Lower leg skin (tissue), 4 donors: ENCODE measurements at places on chromosomes 13 and 19.

DNA sequence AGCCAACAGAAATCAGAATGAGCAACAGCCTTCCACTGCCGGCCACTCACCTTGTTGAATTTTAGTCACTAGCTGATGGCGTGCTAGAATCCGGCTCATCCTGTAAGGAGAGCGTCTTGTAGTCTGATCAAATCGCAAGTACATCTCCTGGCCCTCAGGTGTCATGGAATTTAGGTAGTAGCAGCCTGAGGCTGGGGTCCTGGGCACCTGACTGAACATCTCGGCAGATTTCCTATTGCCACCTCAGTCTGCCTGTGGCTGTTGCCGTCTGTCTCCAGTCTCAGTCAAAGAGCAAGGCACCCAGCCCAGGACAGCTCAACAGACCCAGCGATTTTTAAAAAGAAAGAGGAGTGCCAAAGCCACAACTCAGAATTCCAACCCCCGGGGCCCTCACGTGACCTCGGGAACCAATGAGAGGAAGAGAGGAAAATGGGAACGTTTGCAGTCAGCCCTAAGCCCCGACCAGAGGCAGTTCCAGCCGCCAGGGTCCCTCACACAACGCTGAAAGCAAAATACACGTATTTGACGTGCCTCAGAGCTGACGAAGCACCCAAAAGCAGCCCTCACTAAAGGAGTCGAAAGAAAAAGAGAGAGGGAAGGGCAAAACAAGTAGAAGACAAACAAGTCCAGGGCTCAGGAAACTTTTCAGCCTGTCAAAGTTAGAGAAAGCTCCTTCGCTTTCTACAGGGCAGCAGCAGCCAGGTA is at the start of gene STARD13:
STARD13 (minus strand) TSS at position 336 of the 705 bp plus-strand sequence; CDS start at position 219, 117 bp downstream.
- peak; percentile 96 for DNase-seq

DNA sequence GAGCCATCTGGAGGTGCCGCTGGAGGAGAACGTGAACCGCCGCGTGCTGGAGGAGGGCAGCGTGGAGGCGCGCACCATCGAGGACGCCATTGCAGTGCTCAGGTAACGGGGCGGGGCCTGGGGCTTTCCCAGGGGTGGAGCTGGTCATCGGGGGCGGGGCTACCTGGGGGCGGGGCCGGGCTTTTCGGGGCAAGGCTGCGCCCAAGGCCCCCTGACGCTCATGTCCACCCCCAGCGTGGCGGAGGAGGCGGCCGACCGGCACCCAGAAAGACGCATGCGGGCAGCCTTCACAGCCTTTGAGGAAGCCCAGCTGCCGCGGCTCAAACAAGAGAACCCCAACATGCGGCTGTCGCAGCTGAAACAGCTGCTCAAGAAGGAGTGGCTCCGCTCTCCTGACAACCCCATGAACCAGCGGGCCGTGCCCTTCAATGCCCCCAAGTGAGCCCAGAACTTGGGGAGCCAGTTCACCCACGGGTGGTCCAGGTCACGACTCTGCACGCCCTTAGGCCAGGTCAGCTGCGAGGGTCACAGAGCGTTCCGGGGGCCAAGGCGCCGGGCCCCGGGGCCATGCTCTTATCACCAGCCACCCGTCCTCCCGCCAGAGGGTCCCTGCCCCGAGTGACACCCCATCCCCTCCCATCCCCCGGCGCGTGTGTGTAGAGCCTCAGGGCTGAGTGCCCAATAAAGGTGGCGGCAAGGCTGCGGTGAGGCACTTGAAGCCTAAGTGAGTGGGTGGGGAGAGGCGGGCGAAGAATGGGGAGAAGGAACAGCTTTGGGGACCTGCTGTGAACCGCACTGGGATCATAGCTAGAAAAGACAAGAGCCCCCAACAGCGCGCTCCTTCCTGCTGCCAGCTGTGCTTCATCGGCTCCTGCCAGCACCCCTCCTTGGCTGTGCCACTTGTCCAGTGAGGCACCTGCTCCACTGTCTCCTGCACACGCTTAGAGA is 10.7 kb downstream of the CCDC124 start:
- DNase-seq: no peak

DNA sequence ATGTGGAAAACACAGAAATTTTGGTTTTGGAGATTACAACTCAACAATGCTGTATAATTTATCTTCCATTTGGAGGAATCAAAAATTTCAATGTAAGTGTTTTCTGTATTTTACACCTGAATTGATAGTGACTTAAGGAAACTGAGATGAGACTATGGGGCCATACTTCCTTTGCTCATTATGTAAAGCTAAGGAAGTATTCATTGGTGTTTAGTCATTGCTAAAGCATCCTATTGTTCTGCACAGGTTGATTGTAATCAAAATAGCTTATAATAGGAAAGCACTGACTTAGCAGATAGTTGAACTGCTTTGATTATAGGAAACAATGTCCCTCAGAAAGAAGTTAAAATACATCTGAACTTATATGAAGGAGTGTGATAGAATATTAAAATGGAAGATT is 244.4 kb upstream of the SLITRK5 start:
- DNase-seq: no peak

DNA sequence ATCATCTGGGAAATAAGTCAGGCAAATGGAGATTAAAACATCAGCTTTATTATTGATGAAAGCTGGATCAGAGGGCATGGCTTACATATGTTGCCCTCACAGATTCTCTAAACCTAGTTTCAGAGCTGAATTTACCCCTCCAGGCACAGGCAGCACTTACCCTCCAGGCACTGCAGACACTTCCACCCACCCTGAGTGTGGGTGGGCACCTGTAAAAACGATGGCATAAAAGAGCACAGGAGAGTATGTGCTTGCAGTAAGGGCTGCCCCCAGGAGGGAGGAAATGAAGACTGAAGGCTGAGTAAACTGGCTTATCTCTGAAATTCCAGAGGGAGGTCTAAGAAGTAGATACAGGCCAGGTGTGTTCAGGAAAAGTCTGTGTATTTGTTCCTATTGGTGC is 185.0 kb upstream of the HTR2A start:
- DNase-seq: no peak

DNA sequence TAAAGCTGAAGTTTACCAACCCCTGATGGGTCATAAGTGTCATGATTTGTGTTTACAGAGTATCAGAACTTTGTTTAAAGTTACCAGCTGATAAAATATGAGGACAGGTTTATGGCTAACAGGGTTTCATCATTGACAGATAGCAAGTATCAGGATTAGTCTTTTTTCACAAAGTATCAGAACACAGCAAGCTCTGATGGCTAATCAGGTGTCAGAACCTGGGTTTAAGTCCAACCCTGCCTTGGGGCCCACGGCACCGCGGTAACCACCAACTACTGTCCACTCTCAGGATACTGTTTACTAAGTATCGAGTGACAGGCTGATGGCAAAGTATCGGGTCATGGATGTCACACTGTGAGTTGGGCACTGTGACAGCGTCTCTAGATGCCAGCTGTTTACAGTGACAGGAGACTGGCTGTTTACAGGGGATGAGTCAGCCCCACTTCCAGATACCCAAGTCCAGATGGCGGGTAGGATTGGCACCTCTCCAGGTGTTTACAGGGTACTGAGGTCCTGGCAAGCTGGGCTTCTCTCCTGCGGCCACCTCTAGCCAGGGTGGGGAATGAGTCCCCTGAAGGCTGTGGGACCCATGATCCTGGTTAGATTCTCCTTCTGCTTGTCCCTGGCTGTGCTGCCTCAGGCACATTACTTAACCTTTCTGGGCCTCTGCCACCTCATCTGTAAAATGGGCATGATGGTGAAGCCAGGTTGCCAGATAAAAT is 21.8 kb downstream of the ARRDC2 start:
- no peak for DNase-seq

DNA sequence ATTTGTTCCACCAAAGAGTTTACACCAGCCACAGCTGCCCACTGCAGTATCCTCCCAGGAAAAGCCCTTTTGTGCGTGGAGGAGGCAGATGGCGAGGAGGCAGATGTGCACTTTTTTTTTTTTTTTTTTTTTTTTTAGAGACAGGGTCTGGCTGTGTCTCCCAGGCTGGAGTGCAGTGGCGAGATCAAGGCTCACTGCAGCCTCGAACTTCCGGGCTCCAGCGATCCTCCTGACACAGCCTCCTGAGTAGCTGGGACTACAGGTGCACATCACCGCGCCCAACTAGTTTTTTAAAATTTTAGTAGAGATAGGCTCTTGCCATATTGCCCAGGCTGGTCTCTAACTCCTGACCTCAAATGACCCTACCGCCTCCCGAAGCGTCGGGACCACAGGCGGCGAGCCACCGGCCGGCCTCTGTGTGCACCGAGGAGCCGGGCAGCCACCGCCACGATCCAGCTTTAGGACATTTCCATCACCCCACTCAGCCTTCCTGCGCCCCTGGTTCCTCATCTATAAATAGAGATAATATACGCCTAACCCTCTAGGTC is 563 bp upstream of the PDCD5 start:
- no peak for DNase-seq

DNA sequence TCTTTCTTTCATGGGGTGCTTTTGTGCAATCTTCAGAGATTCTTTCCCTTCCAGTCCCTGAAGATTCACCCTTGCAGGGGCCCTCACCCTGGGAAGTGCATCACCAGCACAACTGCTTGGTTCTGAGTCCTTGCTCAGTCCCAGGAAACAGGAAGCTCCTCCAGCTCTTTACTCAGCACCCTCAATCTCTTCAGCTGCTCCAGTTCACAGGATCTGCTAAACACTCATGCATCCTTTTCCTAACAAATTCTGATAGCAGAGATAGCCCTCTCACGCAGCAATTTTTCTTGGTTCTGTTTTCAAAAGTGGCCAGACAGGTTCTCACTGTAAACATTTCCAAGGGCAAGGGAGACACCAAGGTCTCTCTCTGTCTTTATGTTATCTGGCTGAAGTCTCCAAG is 823.1 kb downstream of the LIG4 start:
- DNase-seq: no peak

DNA sequence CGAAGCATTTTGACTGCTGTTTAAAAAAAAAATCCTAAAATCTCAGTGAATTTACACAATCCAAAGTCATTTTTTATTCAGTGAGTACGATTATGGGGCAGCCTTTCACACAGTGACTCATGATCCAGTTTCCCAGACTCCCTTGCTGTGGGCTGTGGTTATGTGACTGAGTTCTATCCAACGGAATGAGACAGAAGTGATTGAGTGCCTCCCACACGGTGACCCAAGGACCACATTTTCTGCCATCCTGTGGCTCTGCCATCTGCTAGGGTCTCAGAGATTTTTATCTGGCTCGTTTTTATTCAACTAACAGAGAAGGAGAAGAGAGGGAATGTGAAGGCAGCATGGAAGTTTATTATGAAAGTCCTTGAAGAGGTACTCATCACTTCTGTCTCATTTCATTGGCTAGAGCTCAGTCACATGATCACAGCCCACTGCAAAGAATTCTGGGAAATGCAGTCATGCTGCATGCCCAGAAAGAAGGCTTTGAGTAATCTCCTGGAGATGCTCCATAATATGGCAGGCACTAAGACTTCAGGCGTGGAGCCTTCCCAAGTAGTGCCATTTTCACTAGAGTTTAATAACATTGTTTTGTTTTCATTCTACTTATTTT is 999.4 kb downstream of the UQCRFS1 start:
- DNase-seq: no peak

- no peak for DNase-seq
Observed at GRCh38 chr13:105948143-105948542, 587.3 kb downstream of the EFNB2 start.

- DNase-seq: no peak
Observed at GRCh38 chr19:49870309-49870901, 3.0 kb upstream of the PNKP start.
